HS-27A (cell line): ENCODE measurements at places on chromosomes 13 and 19.

DNA sequence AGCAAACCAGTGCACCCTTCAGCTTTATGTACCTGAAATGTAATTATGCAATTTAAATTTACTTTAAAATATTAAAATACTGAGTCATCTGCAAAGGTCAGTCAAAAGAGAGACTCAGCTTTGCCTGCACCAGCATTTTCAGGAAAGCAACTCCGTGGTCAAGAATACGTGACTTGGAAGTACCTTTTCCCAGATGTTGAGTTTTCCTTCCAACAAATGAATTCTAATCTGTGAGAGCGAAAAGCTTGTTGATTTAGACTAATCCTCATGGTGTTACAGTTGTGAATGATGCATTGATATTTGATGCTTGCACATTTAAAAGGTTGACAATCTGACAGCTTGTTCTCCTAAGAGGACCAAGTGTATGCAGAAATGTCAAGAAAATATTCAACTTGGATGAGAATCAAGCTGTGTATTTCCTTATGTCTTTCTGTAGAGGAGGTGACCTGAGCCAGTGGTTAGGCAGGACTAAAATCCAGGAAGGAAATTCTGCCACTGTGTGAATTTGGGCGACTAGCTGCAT is 270.4 kb downstream of the ABCC4 start:
- no peak for DNase-seq

DNA sequence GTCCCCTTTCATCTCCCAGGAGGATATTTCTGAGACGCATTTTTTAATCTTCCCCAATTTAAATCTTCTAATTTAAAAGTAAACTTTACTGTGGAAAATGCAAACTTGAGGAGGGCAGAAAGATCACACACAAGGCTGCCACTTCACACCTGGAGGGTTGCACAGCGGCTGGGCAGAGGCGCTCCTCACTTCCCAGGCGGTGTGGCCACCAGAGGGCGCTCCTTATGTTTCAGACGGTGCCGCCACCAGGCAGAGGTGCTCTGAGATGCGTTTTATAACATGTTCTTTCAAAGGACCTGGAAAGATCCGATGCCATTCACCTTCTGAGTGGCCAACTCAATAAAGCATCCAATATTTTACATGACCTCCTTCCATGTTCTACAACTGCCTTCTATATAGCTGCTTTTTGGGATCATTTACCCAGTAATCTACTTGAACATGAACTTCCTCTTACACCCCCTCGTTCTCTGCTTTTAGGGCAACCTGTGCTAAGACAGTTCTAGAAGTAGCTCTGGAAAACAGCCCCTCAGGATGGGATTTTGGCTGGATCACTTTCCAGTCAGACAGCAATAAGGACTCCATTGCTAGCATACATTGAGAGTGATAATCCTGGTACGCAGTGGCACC is 14.8 kb upstream of the MTUS2 start:
- no peak for DNase-seq

DNA sequence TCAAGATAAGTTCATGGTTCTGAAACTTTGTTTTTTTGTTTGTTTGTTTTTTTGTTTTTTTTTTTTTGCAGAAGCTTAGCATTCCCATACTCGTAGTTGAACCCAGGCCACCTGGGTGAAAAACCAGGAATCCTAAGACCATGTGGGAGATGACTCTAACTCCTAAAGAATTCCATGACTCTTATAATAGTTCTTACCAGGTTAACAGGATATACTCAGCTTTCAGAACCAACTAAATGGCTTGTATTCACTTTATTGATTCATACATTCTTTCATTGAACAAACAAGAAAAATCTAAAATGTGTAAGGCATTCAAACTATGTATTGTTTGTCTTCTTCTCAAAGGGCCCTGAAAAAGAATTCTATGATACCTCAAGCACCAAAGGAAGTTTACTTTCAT is 40.5 kb upstream of the KLF5 start:
- DNase-seq = no peak

GRCh38 chr19:55075371-55075998 is at the start of gene EPS8L1:
Gene EPS8L1, plus strand, starts transcription at chr19:55075869. Its CDS starts 576 bp downstream, at chr19:55076445.
- DNase-seq = no peak

DNA sequence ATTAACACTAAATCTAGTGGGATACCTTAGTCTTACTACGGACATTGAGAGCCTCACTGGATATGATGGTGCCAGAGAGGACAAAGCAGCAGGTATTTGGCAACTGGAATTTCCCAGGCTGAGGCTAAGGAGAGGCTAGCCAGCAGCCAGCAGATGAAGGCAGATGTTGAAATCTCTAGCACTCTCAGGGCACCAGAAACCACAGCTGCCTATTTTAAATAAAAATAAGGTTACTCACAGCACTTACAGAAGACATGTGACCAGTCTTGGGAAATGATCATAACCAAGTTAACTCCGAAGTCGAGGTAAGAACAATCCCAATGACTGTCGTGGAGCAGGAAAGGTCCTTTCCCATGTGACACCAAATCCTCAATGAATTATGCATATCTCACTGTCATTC is 1726.0 kb downstream of the EFNB2 start:
- DNase-seq = no peak

GRCh38 chr19:19778666-19779065 is 42.9 kb downstream of the ZNF506 start:
- DNase-seq = no peak

- no peak for DNase-seq
These were observed at the start of gene ZNF154 for GRCh38 chr19:57708641-57709361. Gene ZNF154, minus strand, starts transcription at chr19:57709204. Its CDS starts 233 bp downstream, at chr19:57708971.

- DNase-seq = no peak
These were observed 3.6 kb downstream of the CDC42EP5 start for GRCh38 chr19:54469496-54469934.

- no peak for DNase-seq
These were observed 116.1 kb upstream of the PEG3 start for GRCh38 chr19:56956503-56957226.

- DNase-seq = no peak
These were observed 8.9 kb upstream of the ELF1 start for GRCh38 chr13:41028051-41028450.

DNA sequence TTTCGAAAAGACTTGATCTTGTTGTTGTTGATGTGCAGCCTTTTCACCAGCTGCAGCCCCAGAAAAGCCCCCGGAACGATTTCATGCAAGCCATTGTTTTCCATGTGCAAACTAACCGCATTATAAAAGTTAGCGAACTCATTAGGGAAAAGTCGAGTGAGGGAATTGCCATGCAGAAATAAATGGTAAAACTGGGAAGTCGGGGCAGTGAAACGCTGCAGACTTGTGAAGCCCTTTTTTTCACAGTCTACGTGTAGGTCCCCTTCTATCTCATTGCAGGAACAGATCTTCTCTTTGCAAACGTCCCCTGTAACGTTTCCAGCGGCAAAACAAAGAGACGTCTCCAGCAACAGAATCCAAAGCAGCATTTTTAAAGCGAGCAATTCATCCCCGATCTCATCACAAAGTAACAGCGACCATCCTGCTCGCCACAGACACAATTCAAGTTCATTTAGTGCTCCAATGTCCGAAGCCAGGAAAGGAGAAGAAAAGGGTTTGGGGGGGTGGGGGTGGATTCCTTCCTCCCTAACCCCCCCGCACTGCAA is 1.1 kb downstream of the SLITRK1 start:
- DNase-seq = no peak
